Activated T-helper 2 cell treated with anti-CD3 and anti-CD28 coated beads, Interferon-gamma antibody, Interleukin-2, Interleukin-4, amounts not matched to agents 10 μg/mL and 5 μg/mL and 100 μg/mL, durations not matched to agents 14 hours and 24 hours and 36 hours (primary cell): ENCODE measurements at places on chromosomes 16 and 17. TPM values are rescaled to one million over a fixed set of nuclear protein-coding genes. Genes with fewer than 3 reads are reported as not detected.

GRCh38 chr16:50281391-50282009, 15.1 kb downstream of the ADCY7 start:
- DNase-seq: no peak

- no peak for DNase-seq
These were observed 364.0 kb downstream of the NPIPA8 start for GRCh38 chr16:17972460-17972943.

DNA sequence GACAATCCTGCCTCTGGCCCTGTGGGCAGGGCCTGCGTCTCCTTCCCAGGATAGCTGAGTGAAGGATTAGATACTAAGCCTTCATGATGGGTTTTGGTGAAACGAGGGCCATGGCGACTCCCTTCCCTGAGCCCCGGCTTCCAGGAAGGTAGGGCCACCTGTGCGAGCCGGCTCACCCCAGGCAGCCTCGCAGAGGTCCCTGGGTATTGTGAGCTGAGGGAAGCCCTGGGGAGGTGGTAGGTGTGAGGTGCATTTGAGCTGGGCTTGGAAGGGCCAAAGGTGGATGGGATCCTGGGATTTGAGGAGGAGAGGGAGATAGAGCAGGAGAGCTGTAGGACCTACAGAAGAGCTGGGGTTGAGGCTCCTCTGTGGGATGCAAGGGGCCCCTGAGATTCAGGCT, 6.5 kb upstream of the P2RX1 start:
- DNase-seq: no peak

DNA sequence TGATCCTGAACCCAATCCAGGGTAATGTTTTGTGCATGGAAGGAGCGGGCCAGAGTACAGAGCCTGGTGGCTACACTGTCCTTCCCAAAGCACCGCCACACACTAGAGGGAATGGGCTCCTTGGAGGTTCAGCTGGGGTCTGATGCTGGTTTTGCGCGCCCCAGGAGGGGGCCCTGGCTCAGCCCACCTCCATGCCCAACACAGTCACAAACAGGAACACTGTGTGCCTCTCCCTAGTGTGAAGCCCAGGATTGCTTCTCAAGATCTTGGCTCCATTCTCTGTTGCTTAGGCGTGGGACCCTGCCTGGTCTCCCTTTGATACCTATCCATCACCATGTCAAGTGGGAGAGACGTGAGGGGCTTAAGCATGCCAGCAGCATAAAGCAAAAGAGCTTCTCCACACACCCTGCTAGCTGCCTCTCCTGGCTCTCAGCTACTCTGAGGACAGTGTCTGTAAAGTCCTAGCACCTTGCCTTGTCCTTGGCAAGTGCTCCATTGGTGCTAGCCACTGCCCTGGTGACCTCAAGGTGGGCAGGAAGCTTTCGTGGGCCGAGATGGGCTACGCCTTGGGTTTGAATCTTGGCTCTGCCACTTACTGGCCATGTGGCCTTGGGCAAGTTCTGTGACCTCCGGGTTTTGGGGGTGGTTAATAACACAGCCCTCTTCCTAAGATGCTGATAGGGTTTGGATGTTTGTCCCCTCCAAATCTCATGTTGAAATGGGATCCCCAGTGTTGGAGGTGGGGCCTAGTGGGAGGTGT, 122.2 kb downstream of the C16orf78 start:
- DNase-seq: no peak

DNA sequence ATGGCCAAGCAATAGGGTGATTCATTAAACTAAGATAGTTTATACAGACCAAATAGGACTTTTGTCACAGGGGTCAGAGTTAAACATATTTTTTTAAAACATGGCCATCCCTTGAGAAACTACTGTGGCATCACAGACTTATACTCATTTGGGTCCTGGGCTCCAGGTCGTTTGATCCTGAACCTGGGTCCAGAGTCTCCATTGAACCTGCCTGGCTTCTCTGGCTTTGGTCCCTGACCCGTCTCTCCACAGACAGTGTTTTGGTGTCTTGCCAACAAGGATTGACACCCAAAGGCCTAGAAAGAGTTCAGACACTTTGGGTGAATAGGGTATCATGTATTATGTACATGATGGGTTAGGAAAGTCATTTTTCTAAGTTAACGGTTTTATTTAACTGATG, 236.7 kb downstream of the PHKB start:
- no peak for DNase-seq

- DNase-seq: no peak
These were observed 229.8 kb downstream of the MAF start for GRCh38 chr16:79370736-79371135.

GRCh38 chr16:50371936-50372595, 3.3 kb upstream of the BRD7 start:
- DNase-seq: no peak

Gene TMEM88
- 4.1 and 6.1 TPM in 2 replicates for total RNA-seq

Gene SHBG
- total RNA-seq: 0.46 TPM in 1 of 2 replicates, not detected in the other

Gene NPIPA7
- total RNA-seq: 6.1 and 6.2 TPM in 2 replicates

Gene MGAT5B
- 0.55 TPM in 2 replicates for total RNA-seq
